ENCODE measurements at places on chromosomes 2 and 18.

DNA sequence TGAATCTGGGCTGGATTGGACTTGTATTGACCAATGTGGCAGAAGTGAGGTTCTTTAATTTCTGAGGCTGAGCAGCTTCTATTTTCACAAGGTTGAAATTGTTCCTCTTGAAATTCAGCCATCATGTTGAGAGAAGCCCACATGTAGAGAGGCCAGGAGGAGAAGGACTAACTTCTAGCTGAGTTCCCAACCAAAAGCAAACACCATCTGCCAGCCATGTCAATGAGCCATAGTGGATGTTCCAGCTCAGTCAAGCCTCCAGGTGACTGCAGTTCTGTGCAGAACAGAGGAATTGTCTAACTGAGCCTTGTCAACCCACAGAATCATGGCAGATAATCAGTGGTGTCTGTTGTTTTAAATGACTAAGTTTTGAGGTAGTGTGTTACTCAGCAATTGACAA lies 110.6 kb upstream of the ACVR1 start:
- DNase-seq, result no peak

DNA sequence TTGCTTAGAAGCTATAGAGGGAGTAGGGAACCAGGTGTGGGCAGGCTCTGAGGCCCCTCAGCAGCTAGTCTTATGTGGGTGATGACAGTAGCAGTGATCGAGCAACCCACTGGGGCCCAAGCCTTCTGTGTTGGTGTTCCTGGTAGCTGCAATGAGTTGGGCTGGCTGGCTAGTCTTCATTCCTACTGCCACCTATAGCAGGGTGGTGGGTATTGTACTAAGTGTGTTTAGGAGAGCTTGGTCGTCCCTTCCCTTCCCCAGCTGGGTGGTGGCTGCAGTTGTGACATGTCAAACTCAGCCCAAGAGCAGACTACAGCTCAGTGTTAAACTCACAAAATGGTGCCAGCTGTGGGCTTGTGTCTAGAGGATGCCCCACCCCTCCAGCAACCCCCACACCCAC lies 486.1 kb upstream of the UBE2E3 start:
- DNase-seq, result no peak

GRCh38 chr2:39732482-39732881 lies 46.6 kb downstream of the THUMPD2 start:
- no peak for DNase-seq

DNA sequence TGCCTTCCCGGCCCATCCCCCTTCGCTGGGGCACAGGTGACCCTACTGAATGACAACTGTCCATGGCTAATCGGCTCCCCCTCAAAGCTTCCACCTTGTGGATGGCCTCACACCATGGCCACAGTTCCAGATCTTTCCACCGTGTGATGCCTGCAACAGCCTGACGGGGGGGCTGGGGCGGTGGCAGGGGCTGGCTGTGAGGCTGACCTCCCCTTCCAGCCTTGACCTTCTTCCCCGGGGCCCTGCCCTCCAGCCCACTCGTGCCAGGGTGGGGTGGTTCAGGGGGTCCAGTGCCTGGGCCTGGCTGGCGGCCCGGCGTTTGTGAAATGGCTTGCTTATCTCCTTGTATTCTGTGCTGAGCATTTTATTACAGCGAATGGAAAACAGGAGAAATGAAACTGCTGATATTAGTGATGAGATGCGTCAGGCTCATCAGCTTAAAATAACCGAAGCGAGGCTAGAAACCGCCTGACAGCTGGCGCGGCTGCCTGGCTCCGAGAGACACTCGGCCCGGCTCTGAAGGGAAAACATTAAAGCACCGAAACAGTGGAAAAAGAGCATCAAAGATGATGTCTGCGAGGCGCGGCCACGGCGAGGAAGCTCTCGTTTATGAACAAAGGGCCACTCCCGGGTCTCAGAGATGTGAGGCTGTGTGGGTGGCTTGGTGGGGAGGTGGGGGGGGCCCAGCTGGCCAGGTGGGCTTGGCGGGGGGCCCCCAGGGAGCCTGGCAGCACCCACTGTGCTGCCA lies 916 bp upstream of the PDCD1 start:
- no peak for DNase-seq

- DNase-seq, result no peak
These were observed 8.7 kb downstream of the FARP2 start for GRCh38 chr2:241364781-241365180.

GRCh38 chr2:85785027-85785822 lies 31.4 kb downstream of the ATOH8 start:
- no peak for DNase-seq

- DNase-seq, result no peak
These were observed 16.5 kb upstream of the KLHL23 start for GRCh38 chr2:169716938-169717690.

GRCh38 chr2:96135171-96135570 lies 3.1 kb downstream of the ASTL start:
- no peak for DNase-seq

- no peak for DNase-seq
These were observed 115.4 kb downstream of the GATA6 start for GRCh38 chr18:22284581-22285360.

DNA sequence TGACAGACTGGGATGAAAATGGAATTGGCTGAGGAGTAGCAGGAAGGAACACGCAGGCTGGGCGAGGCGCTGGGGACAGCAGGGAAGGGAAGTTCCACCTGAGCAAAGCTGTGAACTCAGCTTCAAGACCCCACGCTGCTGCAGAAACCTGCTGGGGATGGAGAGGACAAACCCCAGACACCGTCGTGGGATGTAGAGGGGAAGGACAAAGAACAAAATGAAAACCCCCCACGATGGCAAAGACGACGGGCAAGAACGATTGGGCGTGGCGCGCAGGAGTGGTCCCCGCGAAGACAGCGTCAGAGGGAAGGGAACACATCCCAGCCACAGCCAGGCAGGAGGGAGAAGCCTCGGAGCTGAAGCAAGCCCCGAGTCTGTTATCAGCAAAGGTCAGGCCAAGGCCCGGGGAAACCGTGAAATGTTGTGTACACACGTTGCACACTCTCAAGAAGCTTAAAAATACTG lies 222.9 kb downstream of the NDUFA10 start:
- DNase-seq, result no peak

DNA sequence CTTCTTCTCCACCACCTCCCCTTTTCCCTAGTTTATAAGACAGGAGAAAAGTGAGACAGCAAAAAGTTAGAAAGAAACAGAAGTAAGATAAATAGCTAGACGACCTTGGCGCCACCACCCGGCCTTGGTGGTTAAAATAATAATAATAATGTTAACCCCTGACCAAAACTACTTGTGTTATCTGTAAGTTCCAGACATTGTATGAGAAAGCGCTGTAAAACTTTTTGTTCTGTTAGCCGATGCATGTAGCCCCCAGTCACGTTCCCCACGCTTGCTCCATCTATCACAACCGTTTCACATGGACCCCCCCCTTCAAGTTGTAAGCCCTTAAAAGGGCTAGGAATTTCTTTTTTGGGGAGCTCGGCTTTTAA lies 1.5 kb upstream of the BUB1 start:
- no peak for DNase-seq

DNA sequence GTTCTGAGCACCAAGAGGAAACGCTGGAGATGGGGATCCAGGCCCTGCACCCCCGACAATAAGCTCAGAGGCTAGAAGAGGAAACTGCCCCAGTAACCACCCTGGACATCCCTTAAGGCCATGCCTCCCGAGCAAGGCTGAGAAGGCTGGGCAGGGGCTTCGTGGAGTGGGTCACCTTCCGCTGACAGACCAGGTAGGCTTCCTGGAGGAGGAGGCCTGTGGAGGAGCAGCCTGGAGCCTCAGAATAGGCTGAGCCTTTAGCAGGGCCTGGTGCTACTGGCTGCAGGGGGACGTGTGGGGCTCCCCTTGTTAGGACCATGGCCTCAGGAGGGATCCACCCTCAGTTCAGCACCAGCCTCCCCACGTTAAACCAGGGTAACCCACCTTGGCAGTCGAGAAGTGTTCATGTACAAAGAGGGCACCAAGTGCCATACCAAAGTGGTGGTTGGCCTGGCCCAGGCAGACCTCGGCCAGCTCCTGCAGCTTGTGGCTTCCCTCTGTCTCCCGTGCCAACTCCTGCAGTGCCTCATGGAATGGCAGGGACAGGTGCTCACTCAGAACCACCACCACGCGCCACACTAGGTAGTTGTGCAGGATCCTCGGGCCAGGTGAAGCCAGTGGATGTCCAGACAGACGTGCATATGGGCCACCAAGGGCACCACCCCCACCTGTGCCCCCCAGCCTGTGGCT lies 28.5 kb upstream of the ALPP start:
- DNase-seq, result no peak

GRCh38 chr18:76505614-76506013 lies 10.6 kb upstream of the ZNF516 start:
- DNase-seq, result no peak

DNA sequence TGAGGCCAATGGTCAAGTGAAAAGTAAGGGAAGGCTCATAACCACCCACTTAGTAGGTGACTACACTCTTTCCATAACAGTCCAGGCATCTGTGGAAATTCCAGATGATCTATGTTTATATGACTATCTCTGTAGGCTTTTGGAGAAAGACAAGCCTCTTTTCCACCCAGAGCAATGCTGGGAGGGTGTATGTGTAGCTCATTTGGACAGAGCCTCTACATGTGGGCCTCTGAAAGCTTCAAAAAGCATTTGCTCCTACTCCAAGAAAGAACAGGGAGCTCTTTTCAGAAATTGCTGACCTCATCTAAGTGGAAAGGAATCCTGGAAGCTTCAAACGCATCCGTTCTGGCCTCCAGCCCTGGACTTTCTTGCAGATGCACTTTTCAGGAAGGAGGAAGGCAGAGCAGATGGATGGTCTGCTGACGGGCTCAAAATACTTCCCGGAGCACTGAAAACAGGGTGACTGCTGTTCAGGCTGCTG lies 308.7 kb downstream of the LRATD1 start:
- no peak for DNase-seq

GRCh38 chr2:88933980-88934379 lies 242.5 kb downstream of the RPIA start:
- no peak for DNase-seq

GRCh38 chr18:47986620-47987387 lies 56.3 kb upstream of the SMAD2 start:
- no peak for DNase-seq

- DNase-seq, result no peak
These were observed 324.4 kb downstream of the GBX2 start for GRCh38 chr2:235843591-235844395.

- no peak for DNase-seq
These were observed 97.1 kb downstream of the TXNL1 start for GRCh38 chr18:56541340-56541739.

- DNase-seq, result no peak
These were observed 273.2 kb upstream of the SIX3 start for GRCh38 chr2:44668336-44668735.

- DNase-seq, result peak; percentile 4
These were observed 117.6 kb downstream of the CAMKMT start for GRCh38 chr2:44479127-44479887.

DNA sequence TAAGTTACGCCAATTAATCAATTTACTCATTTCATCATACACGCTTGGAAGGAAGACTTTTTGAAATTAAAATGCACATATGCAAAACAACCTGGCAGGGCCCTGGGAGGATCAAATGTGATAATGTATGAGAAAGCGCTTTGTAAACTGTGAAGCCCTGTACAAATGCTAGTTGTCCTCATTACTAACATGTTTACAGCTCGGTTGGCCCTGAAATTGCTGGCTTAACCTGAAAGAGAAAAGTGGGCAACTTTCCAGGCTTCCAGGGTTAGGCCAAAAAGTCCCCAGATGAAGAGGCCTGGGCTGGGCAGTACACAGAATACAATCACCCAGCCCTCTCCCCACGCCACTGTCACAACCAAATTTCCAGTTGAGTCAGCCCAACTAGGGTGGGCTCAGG lies 60.2 kb downstream of the DNMT3A start:
- DNase-seq, result no peak

DNA sequence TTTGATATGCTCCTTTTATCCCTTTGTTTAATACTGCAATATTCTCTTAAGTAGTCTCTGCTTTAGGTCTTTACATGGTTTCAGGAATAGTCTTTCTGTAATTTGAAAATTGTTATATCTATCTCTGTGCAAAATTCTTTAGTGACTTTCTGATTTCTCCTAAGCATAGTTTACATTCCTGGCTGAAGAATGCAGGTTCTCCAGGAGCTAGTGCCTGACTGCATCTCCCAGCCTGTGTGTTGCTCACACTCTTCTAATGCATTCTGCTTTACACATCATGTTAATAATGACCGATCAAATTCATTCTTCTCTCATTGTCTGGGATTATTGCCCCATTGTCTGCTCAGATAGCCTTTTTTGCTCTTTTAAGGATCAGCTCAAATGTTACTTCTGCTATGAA lies 1349.2 kb downstream of the DSC3 start:
- no peak for DNase-seq

DNA sequence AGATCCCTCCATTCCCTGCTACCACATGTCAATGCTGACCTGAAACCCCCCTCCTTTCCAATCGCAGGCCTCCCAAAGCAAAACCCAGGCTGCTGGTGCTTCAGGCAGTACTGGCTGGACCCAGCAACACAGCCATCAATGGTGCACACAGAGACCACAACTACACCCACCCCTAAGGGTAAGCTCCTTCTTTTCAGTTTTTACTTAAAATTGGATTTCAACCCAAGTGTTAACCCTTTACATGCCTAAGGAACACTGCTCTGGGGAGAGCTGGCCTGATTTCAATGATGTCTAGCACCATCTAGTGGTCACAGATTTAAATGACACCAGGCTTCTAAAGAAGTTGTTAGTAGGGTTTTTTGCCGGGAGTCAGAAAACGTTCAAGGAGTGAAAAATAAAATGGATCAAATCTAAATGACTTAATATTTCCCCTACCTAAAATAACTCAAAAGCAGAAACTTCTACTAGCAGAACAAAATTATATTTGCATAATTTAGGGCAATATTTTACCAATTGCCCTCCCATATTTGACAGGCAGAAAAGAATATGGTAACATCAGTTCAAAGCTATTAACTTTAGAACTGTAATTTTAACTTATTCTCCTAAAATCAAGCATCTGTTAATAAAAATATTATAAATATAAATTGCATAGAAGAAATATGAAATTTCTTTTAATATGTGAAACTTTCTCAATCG lies 24.6 kb downstream of the FECH start:
- DNase-seq, result no peak

GRCh38 chr2:31107591-31108300 lies 30.5 kb downstream of the GALNT14 start:
- no peak for DNase-seq

- no peak for DNase-seq
These were observed 1.9 kb downstream of the TCF23 start for GRCh38 chr2:27150639-27151230.

GRCh38 chr18:54503131-54503894 lies 87.7 kb upstream of the DYNAP start:
- no peak for DNase-seq

- no peak for DNase-seq
These were observed 74.8 kb downstream of the CDK15 start for GRCh38 chr2:201880993-201881611.

- DNase-seq, result no peak
These were observed 722 bp downstream of the MAP4K4 start for GRCh38 chr2:101698014-101698843.

DNA sequence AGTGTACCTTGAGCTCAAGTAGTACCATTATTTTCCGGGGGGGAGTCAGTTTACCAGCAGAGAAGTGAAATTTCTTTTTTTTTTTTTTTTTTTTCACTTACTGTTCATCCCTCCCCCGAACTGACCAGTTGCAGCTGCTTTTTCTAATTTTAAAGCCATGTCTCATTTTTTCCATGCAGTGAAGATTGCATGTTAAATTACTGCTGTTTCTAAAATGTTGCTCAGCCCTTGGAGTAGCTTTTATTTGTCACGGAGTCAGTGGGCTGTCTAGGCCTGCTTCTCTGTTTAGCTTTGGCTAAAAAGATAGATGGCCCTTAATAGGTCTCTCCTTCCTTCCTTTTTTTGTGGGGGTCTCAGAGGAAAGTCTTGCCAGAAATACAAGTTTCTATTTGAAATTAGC lies 70.2 kb downstream of the NGEF start:
- no peak for DNase-seq

GRCh38 chr2:176082824-176083751 lies 674 bp downstream of the EVX2 start:
- no peak for DNase-seq
